ENCODE measurements at places on chromosomes 5 and 9. TPM values are rescaled to one million over a fixed set of nuclear protein-coding genes. Genes with fewer than 3 reads are reported as not detected.

The BSPRY gene
- not detected for total RNA-seq

The DMRT2 gene
- total RNA-seq: not detected

The KLHL3 gene
- total RNA-seq: 13.2 TPM

The C5orf46 gene
- total RNA-seq: 0.18 TPM

The TMEM161B gene
- 10.4 TPM for total RNA-seq
